Fibroblast of upper back skin (primary cell): ENCODE measurements at places on chromosomes 7 and 10.
A peak's percentile ranks its signal among the peaks of the same experiment; 100 is the strongest.

DNA sequence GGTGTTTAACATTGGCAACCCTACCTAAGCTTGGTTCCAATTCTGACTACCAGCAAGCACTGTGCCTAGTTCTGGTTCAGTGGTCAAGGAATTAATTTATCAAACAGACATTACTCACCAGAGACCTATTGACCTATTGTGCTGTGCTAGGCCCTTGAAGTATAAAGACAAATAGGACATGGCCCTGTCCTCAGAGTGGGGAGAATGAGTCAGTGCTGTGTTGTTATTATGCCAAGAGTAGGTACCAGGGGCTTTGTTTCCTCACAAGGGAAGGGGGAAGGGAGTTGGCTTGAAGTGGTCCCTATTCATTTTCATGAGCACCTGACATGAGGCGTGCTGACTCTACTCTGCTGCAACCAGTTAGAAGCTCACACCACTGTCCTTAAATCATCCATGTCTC is 62.6 kb upstream of the PLPP4 start:
- DNase-seq = no peak

GRCh38 chr10:110773693-110774068 is 98.0 kb upstream of the PDCD4 start:
- DNase-seq = no peak

DNA sequence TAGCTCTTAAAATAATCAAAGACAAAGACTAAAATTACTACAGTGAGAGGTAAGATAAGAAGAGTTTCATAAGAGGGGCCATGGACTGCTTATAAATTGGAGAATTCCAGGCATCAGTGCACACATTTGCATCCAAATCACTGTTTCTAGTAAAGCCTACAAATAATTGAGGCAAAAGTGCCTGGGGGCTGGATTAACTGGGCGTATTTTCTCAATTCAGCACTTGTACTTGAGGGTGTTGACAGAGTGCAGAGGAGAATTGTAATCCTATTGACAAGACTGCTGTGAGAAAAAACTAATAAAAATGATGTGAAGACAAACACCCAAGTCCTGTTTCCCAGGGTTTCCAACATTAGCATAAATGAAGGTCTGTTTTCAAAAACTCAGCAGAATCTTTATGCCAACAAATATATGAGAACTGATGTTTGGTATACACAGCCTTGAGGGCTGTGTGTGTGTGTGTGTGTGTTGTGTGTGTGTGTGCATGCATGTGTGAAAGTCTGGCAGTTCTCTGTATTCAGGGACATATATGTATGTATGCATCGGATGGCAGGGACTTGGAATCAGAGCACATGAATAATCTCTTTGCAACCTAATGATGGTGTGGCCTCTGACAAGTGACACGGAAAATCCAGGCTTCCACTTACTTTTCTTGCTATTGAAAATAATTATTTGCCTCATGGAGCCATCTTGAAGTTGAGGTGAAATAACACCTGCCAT is 182.1 kb upstream of the CDC14C start:
- no peak for DNase-seq

GRCh38 chr7:39238234-39238869 is 260.6 kb downstream of the POU6F2 start:
- DNase-seq = no peak

DNA sequence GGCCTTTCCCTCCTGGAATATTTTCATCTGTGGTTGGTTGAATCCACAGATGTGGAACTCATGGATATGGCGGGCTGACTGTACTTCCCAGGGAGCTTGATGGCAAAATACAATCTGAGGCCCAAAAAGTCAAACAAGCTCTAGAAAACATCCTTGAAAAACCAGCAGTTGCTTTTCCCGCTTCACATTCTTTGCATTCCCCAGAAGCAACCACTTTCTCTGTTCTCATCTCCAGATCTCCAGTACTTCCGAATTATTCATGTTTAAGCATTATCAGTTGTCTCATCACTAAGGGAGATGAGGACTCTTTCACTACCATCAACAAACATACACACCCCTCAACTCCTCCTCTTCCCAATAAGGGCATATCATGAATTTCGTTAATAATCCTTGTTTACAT is 55.3 kb downstream of the KIF5B start:
- peak; percentile 64 for DNase-seq

DNA sequence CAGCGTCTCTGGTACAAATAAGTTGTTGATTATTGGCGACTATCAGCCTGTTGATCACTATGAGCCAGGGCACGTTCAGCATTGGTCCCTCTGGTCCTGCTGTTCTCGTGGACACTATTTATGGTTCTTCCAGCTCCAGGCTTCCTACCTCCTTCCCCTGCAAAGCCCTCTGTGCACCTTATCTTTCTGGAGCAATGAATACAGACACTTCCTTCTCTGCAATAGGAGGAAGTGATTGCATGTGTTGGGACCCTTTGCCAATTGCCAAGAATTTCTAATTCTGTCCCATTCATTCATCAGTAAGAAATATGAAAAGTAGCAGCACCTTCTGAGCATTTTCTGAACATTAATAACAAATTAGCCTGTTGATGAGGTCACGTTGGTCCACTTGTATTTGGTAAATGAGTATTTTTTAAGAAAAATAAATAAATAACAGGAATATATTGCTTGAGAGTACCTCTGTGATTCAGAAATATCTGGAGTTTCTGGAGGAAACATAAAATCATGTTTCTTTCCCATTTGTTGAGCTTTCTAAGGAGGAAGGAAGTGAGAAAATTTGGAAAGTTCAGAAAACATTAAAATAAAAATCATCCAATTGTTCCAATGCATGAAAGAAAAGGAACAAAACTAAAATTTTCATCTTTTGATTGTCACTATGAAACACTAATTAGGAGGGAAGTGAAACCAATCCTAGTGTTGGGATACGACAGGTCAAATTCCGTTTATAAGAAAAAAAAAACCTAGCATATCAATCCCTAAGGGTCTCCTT is 259.1 kb upstream of the KLF6 start:
- no peak for DNase-seq
